ENCODE measurements at places on chromosomes 6 and 20. TPM values are rescaled to one million over a fixed set of nuclear protein-coding genes. Genes with fewer than 3 reads are reported as not detected.

DNA sequence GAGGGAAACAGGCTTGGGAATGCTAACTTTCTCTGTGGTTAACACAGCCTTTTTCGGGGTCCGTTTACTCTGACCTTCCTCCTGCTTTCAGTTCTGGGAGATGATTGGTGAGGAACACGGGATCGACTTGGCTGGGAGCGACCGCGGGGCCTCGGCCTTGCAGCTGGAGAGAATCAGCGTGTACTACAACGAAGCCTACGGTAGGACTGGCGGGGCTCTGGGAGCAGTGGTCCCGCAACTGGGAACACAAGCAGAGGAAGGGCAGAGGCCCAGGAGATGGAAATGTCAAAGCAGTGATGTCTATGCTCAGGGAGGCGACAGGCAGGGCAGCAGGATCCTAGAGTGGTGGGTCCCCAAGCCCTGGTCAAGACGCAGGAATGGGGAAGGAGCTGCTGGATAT, 3.5 kb downstream of the TUBB1 start:
- H3K36me3 ChIP-seq, result peaks cover 17% of the 10 kb centered on the region
- H3K4me3 ChIP-seq, result no peak overlapping the region
- peaks cover 13% of the 10 kb centered on the region for H3K4me1 ChIP-seq
- no peak overlapping the region for H3K27ac ChIP-seq
- no peaks in the 10 kb centered on the region for H3K27me3 ChIP-seq
- DNase-seq, result no peak

GRCh38 chr6:28543651-28544610, 18.2 kb downstream of the GPX5 start:
- DNase-seq, result peak; percentile 36
- H3K4me3 ChIP-seq, result peak overlapping the region; percentile 61
- no peaks in the 10 kb centered on the region for H3K4me1 ChIP-seq
- no peaks in the 10 kb centered on the region for H3K36me3 ChIP-seq
- H3K27ac ChIP-seq, result no peak overlapping the region
- H3K27me3 ChIP-seq, result no peaks in the 10 kb centered on the region

DNA sequence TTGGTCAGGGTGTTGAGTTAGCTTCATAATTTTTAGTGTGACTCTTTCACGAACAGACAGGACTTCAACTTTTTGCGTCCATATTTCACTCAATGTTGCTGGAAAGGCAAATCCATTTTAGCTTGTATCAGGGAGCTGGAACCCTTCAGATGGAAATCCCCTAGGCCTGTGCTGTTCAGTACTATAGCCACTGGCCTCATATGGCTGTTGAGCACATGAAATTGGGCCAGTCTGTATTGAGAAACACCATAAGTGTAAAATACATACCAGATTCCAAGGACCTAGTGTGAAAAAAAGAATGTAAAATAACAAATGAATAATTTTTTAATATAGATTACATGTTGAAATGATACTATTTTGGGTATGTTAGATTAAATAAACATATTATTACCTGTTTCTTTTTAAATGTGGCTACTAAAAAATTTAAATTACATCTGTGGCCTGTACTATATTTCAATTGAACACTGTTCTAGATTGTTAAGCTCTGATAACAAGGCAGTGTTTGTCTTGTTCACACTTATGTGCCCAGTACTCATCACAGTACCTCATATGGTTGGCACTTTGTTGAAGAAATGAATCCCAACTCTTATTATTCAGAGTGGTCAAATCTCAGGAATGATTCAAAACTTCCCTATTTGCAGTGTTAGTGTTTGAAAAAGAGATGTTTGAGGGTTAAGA, 34.3 kb downstream of the CTNNBL1 start:
- no peak overlapping the region for H3K27ac ChIP-seq
- peaks cover 7% of the 10 kb centered on the region for H3K36me3 ChIP-seq
- peaks cover 23% of the 10 kb centered on the region for H3K4me1 ChIP-seq
- DNase-seq, result no peak
- no peak overlapping the region for H3K4me3 ChIP-seq

DNA sequence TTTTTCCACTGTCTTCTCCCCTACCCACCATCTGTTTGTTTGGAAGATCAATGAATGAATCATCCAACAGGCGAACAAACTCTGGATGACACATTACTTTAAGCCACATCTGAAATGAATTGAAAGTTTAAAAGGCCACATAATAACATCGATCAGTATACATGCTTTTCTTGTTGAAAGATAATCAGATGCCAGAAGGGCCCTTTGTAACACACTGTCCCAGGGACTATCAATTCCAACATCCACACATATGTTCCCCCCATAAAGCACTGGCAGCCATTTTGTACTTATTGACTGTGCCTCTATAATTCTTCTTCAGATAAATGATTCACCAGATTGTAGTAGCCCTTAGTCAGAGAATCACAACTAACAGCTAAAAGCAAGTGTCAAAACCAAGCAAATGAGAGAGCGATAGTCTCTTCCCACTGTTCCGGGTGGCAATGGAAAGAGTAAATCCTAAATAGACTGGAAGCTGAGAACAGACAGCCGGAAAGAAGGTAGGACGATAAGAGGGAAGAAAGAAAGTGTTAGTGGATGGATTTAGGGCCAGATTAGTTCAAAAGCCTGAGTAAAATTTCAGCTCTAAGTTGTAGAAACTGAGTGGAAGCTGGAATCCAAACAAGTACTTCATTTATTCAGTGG, 184.9 kb upstream of the TENT5A start:
- H3K27me3 ChIP-seq, result no peaks in the 10 kb centered on the region
- peak; percentile 72 for DNase-seq
- peak overlapping the region; percentile 77 for H3K27ac ChIP-seq
- H3K36me3 ChIP-seq, result no peaks in the 10 kb centered on the region
- peak overlapping the region; percentile 12 for H3K4me3 ChIP-seq

DNA sequence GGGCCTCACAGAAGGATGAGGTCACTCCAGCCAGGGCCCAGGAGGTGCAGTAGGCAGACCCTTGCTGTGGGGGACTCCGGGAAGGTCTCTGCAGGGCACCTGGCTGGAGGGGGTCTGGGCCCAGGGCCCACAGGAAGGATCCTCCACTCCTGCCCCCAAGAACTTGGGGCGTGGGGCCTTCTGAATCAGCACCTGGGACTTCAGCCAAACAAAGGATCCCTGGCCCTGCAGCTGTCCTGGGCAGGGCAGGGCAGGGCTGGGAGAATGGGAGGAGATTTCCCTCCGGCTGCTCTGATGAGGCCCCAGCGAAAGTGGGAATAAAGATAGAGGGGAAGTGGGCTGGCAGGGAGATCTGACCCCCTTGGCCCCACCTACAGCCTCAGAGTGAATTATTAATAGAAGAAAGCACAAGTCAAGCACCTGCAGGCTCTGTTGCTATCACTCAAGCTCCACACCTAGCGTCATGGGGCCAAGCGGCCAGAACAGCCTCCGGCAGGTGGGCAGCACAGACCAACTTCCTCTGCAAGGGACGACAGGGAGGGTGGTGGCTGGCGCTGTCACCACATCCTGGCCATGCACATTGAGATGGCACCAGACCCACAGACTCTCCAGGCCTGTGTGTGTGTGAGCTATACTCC, 61.6 kb upstream of the MRPS10 start:
- H3K36me3 ChIP-seq, result no peaks in the 10 kb centered on the region
- DNase-seq, result peak; percentile 72
- no peak overlapping the region for H3K4me3 ChIP-seq
- H3K27ac ChIP-seq, result no peak overlapping the region
- H3K27me3 ChIP-seq, result no peaks in the 10 kb centered on the region

- no peak overlapping the region for H3K27ac ChIP-seq
- H3K4me1 ChIP-seq, result peaks cover 12% of the 10 kb centered on the region
These were observed 207.1 kb downstream of the ARID1B start for GRCh38 chr6:156984178-156984738.

DNA sequence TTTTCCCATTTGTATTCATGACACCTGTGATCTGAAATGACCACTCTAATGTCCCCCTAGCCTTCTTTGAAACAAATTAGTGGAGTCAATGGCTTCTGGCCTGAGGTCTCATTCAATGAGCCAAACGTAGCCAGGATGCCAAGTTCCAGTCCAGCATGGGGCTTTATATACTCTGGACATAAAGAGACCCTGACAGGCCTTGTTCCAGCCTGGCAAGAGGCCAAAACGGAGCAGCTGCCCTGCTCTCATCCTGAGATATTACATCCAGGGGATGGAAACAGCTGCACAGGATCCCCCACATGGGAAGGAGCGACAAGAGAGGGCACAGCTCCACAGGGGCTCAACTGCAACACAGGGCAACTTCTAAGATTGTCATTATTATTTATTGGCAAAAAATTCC, 437.8 kb downstream of the CDH26 start:
- no peak overlapping the region for H3K4me3 ChIP-seq
- no peak for DNase-seq
- no peaks in the 10 kb centered on the region for H3K4me1 ChIP-seq

- H3K4me1 ChIP-seq, result no peaks in the 10 kb centered on the region
- H3K27me3 ChIP-seq, result peaks cover 23% of the 10 kb centered on the region
- H3K36me3 ChIP-seq, result no peaks in the 10 kb centered on the region
- no peak for DNase-seq
These were observed 105.8 kb downstream of the SCML4 start for GRCh38 chr6:107718341-107718740.

GRCh38 chr6:129302671-129303070, 407.3 kb downstream of the ARHGAP18 start:
- no peak overlapping the region for H3K4me3 ChIP-seq
- no peaks in the 10 kb centered on the region for H3K4me1 ChIP-seq
- H3K36me3 ChIP-seq, result no peaks in the 10 kb centered on the region
- no peaks in the 10 kb centered on the region for H3K27me3 ChIP-seq
- DNase-seq, result no peak
- no peak overlapping the region for H3K27ac ChIP-seq

GRCh38 chr6:73800997-73801396, 105.0 kb downstream of the CD109 start:
- peak; percentile 6 for DNase-seq
- H3K27ac ChIP-seq, result no peak overlapping the region
- H3K27me3 ChIP-seq, result no peaks in the 10 kb centered on the region
- no peaks in the 10 kb centered on the region for H3K36me3 ChIP-seq

DNA sequence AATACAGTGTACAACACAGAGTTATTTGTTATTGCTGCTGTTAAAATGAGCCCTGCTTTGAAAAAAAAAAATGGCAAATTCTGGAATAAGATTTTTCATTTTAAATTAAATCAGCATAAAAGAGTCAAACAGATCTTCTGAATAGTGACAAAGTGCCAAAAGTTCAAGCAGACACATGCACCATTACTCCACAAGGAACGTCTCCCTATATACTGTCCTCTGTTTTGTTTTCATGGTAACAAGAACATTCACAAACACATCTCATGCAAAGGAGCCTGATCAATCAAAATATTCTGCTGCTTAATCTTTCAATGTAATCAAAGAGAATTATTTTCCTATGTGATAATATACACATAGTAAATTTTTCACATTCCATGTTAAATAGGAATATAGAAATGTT, 2.7 kb downstream of the HIVEP2 start:
- H3K36me3 ChIP-seq, result no peaks in the 10 kb centered on the region
- DNase-seq, result no peak
- H3K27me3 ChIP-seq, result no peaks in the 10 kb centered on the region
- peaks cover 59% of the 10 kb centered on the region for H3K4me1 ChIP-seq
- H3K4me3 ChIP-seq, result peak overlapping the region; percentile 94

GRCh38 chr6:53032849-53033248, 32.4 kb upstream of the FBXO9 start:
- H3K4me1 ChIP-seq, result peaks cover 20% of the 10 kb centered on the region
- peaks cover 13% of the 10 kb centered on the region for H3K36me3 ChIP-seq
- H3K27ac ChIP-seq, result 0 out of 2 replicates have a peak overlapping the region, but pooled peaks have one; percentile 48
- H3K4me3 ChIP-seq, result no peak overlapping the region

GRCh38 chr6:4924661-4925271, 79.1 kb downstream of the RPP40 start:
- H3K4me1 ChIP-seq, result peaks cover 14% of the 10 kb centered on the region
- H3K4me3 ChIP-seq, result no peak overlapping the region
- no peak overlapping the region for H3K27ac ChIP-seq
- DNase-seq, result no peak
- H3K36me3 ChIP-seq, result no peaks in the 10 kb centered on the region

DNA sequence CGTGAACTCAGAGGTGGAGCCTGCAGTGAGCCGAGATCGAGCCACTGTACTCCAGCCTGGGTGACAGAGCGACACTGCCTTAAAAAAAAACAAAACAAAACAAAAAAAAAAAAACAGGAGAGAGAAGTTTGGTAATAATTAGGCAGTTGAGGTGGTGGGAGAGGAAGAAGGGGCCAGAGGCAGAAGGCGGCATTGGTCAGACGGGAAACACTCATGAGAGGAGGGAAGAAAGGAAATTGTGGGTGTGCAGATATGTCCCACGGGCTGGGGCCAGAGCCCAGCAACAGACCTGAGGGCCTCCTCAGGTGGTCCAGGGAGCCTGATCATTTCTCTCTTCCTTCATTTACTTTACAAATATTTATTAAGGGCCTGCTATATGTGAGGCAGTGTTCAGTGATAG, 20.0 kb downstream of the SULF2 start:
- no peak overlapping the region for H3K4me3 ChIP-seq
- no peak overlapping the region for H3K27ac ChIP-seq
- DNase-seq, result no peak
- peaks cover 28% of the 10 kb centered on the region for H3K27me3 ChIP-seq
- no peaks in the 10 kb centered on the region for H3K4me1 ChIP-seq

DNA sequence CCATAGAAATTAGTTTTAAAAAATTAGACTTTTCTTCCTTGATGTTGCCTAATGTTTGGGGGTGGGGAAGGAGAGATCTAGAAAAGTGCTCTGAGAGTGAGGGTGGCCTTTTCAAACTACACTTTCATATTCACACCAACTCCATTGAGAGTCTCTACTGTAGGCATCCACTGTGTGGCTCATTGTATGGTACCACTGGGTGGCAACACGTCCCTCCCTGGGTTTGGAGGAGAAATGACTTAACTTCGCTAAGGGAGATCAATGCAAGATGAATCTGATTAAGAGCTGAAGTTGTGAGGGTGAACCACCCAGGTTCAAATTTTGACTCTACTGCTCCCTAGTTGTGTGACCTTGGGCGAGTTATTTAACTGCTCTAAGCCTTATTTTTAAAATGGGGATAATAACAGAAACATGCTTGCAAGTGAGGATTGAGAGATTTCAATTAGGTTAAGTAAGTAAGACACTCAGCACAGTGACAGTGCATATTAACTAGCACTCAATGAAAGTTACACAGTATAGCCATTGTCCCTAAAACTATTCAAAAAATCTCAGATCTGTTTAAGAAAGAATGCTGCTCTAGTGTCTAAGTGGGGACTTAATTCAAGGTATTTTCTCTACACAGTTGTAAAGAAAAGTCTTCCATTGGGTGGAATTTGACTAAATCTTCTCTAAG, 193.5 kb upstream of the CNR1 start:
- peak overlapping the region; percentile 80 for H3K27ac ChIP-seq
- H3K4me3 ChIP-seq, result peak overlapping the region; percentile 25
- DNase-seq, result peak; percentile 13
- peaks cover 33% of the 10 kb centered on the region for H3K4me1 ChIP-seq

- no peaks in the 10 kb centered on the region for H3K27me3 ChIP-seq
- H3K36me3 ChIP-seq, result no peaks in the 10 kb centered on the region
- DNase-seq, result no peak
- no peak overlapping the region for H3K27ac ChIP-seq
- no peak overlapping the region for H3K4me3 ChIP-seq
These were observed 72.9 kb downstream of the HDGFL1 start for GRCh38 chr6:22642254-22642653.

The SSR1 gene
- polyA plus RNA-seq, result 241 TPM

The PHACTR1 gene
- 0.65 TPM for polyA plus RNA-seq

The APCDD1L gene
- 15.7 TPM for polyA plus RNA-seq

The KHDC1L gene
- not detected for polyA plus RNA-seq

The DYNLT1 gene
- 368 TPM for polyA plus RNA-seq
